ENCODE measurements at places on chromosomes 2 and 18. TPM values are rescaled to one million over a fixed set of nuclear protein-coding genes. Genes with fewer than 3 reads are reported as not detected.

EN1 gene
- not detected for polyA plus RNA-seq

SFTPB gene
- polyA plus RNA-seq: not detected

LAMA1 gene
- polyA plus RNA-seq: 26.0 TPM

POTEI gene
- not detected for polyA plus RNA-seq

CAPN14 gene
- 0.09 TPM for polyA plus RNA-seq

CHAC2 gene
- 2.4 TPM for polyA plus RNA-seq

RAMP1 gene
- 47.7 TPM for polyA plus RNA-seq

All from AG04450 (cell line).